Activated CD8-positive, alpha-beta memory T cell treated with anti-CD3 and anti-CD28 coated beads for 1 hour (primary cell): ENCODE measurements at places on chromosomes 3 and 15.

GRCh38 chr3:141407825-141408224 lies 39.5 kb downstream of the ZBTB38 start:
- DNase-seq: no peak

DNA sequence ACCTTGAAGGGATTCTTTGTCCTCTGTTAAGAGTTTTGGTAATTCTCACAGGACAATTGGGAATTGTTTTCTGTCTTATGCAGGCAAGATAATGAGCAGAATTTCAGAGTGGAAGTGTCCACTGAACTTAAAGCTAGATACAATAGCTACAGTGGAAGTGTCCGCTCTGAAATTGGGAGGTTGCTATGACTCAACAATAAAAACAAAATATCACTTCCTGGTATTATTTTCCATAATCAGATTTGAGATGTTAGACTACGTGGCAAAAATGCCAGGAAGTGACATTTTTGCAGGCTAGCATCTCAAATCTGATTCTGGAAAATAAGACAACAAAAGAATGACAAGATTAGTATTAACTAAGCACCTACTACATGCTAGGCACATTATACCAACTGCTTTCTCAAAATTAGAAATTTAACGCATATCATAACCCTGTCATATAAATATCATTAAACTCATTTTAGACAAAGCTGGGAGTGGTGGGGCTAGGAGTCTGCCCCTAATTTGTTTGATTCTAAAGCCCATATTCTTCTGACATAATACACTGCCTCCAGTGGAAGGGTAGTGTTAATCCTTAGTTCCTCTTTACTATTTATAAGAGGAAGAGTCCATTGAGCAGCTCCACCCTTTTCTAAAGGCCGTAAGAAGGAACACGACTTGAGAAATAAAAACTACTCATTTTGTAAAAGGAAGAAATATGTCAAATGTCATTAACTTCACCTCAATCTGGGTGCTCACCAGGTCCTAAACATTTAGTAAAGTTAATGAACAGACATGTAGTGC lies 266.9 kb upstream of the STT3B start:
- no peak for DNase-seq

DNA sequence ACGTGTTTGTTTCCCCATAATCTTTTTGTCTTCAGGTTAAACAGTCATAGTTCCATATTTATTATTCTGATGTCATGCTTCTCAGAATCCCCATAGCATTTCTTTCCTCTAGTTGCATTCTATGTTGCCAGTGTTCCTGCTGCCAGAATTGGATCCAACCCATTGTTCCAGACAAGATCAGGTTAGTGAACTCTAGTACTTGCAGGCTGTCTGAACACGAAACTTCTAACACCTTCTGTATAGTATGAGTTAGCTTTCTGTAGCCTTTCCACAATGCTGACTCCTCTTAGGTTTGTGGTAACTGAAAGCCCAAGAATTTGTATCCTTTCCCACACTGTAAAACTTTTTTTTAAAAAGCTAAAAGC lies 88.0 kb upstream of the ROPN1 start:
- no peak for DNase-seq

GRCh38 chr3:87924485-87924884 lies 134.3 kb downstream of the CGGBP1 start:
- no peak for DNase-seq

DNA sequence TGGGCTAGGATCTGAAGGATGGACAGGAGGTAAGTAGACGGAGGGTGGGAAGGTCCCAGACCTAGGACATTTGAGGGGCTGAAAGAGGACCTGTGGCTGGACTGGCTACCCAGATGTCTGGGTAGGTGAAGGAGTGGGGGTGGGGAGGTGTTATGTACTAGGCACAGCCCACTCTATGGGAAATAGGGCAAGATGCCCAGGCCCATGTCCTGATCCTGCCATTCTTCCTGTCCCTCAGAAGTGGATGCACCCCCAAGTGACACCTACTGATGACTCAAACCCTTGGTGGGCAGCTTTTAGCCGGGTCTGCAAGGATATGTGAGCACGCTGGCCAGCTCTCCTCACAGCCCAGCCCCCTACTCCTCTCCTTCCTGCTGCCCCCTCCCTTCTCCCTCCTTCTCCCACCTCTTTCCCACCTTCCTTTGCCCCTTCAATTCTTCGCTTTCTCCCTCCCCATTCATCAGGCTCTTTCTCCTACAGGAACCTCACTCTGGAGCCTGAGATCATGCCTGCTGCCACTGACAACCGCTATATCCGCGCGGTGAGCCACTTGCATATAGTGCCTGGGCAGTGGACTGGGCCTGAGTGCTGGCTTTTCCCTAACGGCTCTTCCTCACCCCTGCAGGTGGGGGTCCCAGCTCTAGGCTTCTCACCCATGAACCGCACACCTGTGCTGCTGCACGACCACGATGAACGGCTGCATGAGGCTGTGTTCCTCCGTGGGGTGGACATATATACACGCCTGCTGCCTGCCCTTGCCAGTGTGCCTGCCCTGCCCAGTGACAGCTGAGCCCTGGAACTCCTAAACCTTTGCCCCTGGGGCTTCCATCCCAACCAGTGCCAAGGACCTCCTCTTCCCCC lies 5.2 kb downstream of the ACY1 start:
- DNase-seq: no peak

DNA sequence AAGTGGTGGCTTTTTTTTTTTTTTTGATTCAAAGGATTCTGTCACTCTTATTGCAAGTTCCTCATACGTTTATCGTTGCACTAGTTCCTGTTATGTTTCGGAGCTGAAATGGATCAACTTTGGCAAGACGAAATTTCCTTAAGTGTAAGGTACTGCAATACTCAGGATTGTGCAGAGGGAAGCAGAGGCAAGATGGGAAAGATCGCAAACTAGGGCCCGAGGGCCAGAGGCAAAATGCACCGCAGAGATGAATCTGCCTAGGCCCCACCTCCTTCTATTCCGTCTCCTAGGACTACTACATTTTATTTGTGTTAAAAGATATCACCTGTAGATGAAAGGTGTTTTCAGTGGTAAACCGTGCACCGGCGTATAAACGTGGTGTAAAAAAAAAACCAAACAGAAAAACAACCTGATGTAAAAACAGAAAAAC lies 331 bp downstream of the RNU6-1 start:
- DNase-seq: no peak

GRCh38 chr3:23602971-23603370 lies 202.8 kb upstream of the UBE2E1 start:
- no peak for DNase-seq

DNA sequence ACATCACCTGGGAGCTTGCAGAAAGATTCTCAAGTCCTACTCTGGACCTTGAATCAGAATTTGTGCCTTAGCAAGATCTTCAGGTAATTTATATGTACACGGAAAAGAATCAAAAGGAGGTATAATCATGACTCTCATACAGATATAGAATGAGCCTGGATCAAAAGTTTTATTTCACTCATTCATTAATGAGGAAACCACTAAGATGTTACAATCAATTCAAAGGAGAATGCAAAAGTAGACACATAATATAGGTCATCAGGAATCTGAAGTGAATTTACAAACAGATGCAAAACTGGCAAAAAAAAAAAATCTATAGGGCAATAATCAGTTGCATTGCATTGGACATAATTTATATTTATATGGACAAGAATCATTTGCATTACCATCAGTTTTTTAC lies 195.4 kb upstream of the TLE3 start:
- no peak for DNase-seq

- no peak for DNase-seq
Measured at GRCh38 chr3:45026038-45026437, at the start of gene CLEC3B. CLEC3B (plus strand) TSS chr3:45026303; CDS start chr3:45026363, 60 bp downstream.

GRCh38 chr15:68617001-68617400 lies 38.2 kb downstream of the CORO2B start:
- no peak for DNase-seq

GRCh38 chr3:4149296-4149695 lies 153.9 kb upstream of the SETMAR start:
- DNase-seq: no peak

DNA sequence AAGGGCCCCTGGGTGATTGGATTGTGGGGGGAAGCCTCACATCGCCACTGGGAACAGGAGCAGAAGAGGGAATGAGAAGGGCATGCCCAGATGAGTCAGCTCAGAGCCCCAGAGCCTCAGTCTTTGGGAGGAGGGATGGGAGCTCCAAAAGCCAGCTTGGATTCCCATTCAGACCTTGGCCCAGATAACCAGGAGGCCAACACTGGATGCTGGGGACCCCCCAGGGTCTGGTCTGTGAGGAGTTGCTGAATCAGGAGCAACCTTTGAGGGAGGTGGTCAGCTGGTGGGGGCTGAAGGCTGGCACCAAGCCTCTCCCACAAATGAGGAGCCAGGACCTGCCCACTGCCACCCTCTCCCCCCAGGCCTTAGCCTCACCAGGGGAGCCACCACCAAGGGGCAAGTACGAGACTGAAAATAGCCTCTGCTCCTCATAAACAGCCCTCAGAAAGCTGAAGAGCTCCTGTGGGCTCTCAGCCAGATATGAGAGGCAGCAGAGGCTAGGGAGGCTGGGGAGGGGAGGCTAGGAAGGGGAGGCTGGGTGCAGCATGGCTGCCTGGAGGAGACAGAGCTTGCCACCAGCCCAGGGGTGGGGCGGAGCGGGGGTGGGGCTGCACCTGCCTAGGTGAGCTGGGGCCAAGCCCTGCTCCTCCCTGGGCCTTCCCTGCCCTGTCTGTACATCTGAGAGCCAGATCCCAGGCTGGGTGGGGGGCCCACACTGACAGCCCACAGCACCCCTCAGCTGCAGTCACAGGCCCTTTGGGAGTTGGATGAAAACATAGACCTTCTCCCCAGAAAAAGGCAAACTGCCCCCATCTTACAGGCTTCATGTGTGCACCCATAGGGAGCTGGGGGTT lies 99.8 kb downstream of the SEC22A start:
- no peak for DNase-seq

- DNase-seq: no peak
Measured at GRCh38 chr15:95866711-95867440, 463.6 kb upstream of the NR2F2 start.

GRCh38 chr3:157438194-157438730 lies 1.6 kb downstream of the PTX3 start:
- DNase-seq: no peak

GRCh38 chr3:35787936-35788335 lies 148.6 kb downstream of the ARPP21 start:
- DNase-seq: no peak

DNA sequence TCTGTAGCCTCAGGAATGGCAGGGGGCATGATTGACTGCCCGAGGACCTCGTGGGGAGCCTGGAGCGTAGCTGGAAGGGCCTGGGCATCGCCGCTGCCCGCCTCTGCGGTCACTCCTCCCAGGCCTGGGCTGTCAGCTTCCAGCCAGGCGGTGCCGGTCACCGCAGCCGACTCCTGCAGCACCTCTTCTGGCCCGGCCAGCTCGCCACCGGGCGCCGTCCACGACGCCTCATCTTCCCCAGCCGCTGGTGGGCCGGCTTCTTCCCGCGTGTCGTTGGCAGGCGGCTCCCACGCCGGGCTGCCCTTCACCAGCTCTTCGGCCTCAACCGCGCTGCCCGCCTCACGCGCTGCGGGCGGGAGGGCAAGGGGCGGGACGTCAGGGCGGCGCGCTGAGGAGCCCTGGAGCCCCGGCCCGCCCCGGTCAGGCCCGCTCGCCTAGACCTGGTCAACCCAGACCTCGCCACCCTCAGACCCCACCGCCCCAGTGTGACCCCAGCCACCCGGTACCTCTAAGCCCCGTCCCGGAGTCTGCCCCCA lies 1.0 kb downstream of the CSPG5 start:
- no peak for DNase-seq
